Fibroblast of skin of left biceps (primary cell): ENCODE measurements at places on chromosomes 12 and 14.

- no peak for DNase-seq
These were observed 3.7 kb upstream of the ANKLE2 start for GRCh38 chr12:132765361-132765760.

DNA sequence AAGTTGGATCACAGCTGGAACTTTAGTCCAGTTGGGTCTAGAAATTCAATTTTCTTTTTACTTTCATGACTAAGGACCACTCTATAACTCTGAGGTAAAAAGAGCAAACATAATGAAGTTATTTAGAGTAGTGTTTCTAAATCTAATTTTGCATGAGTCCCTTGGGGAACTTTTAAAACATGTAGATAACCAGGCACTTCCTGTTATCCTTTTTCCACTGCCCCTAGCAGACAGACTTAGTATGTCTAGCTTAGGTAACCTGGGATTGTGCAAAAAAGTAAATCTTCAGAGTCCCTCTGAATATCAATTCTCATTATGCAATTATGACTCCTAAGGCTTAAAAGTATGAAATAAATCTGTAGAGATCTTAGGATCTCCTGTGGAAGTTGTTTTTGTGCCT lies 371.2 kb downstream of the DIO2 start:
- no peak for DNase-seq

DNA sequence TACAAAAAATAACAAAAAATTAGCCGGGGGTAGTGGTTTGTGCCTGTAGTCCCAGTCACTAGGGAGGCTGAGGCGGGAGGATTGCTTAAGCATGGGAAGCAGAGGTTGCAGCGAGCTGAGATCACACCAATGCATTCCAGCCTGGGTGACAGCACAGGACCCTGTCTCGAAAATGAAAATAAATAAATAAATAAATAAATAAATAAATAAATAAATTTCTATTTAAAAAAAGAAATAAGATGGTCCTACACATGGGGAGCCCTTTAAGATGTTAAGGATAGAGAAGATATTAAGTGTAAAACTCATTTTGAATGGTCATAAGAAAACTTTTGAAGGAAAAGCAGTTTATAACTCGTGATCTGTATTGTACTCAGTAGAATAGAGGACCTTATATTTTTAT lies 8.2 kb upstream of the MRPL42 start:
- no peak for DNase-seq

DNA sequence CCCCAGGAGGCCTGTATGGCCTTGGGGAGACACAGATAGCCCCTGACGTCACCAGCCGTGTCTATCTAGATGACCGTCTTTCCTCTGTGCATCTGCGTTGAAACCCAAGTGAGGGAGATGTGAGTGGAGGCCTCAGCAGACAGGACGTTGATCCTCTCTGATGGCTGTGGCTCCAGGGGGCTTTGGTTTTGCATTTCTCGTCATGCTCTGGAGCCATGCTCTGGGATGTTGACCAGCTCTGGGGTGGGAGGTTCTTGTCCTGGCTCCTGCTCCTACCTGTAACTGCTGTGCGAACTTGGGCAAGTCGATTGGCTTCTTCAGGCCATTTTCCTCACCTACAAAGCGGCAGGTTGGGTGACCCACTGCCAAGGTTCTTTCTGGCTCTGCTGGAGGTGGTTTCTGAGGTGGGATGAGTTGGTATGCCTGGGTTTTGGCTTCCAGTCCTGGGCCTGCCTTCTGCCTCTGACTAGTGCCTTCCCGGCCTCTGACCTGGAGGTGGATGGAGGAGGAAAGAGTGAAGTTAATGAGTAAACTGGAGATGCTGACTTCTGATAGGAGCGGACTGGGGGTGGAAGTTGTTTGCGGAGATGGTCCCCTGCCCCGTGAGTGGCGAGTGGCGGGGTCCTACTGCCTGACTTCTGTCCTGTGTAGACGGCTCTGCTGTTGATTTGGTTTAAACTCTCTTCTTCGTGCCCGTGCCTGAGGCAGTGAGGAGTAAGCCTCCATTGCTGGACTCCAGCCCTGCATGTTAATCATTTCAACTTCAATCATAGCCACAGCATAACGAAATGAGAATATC lies 8.4 kb downstream of the TSPAN9 start:
- no peak for DNase-seq

- DNase-seq = no peak
These were observed 440.9 kb downstream of the LRFN5 start for GRCh38 chr14:42047421-42048055.

DNA sequence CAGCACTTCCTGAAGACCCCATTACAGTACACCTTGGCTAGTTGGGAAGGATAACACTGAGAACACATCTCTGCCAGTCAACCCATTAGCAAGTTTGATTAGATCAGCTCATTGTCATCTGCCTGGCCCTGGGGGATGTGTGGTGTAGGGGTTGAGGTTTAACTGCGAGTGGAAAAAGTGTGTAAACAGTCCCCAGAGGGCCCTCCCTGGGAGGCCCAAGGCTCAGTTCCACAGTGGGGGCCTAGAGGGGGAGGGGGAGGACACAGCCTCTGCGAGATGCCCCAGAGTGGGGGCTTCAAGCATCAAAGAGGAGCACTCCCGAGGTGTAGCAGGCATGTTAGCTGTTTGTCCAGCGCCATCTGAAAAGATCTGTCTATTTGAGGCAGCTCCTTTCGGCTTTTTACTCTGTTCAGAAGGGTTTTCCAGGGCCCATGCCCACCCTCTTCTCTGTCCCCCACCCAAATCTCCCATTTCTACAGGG lies 344 bp downstream of the LPAR5 start:
- no peak for DNase-seq

GRCh38 chr12:122457627-122458026 lies 35.2 kb upstream of the CLIP1 start:
- no peak for DNase-seq

GRCh38 chr12:62536546-62536945 lies 69.9 kb downstream of the MON2 start:
- no peak for DNase-seq

GRCh38 chr12:57127726-57128518 lies at the start of gene LRP1:
Gene LRP1 (plus strand): TSS chr12:57128483. CDS start chr12:57128965, 482 bp downstream.
- DNase-seq = no peak

DNA sequence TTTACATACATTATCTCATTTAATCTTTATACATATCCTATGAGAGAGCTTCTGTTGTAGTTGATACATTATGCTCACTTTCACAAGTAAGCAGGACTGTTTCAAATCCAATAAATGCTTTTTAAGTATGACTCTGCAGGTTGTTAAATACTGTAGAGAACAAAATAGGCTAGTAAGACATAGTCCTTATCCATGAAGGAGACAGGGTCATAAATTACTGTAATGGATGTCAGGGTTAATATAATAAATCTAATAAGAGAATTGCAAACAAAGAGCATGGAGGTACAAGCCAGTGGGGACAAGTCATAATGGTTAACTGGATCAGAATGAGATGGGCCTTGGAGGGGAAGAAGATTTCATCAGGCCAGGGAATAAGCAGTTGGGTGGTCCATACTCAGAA lies 303.8 kb upstream of the RGS6 start:
- no peak for DNase-seq

- DNase-seq = no peak
These were observed 762.9 kb downstream of the C12orf50 start for GRCh38 chr12:87266305-87266704.

DNA sequence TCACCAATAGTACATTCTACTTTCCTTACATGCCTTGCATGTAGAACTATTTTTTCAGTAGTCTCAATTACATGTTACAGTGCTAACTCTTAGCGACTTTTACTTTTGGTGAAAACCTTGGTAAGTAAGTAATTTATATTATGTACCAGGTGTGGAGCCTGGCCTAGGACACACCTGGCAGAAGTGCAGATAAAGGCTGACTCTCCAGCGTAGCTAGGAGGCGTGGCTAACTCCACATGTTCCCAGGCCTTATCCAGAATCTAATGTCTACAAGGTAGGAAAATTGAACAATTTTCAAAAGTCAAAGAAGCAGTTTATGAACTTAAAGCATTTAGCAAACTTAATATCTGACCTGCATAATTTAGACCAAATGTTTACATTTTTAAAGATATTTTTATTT lies 157.4 kb downstream of the DHRS2 start:
- DNase-seq = no peak

GRCh38 chr12:46103559-46104383 lies 113.4 kb upstream of the SCAF11 start:
- DNase-seq = no peak

- DNase-seq = no peak
These were observed 5.8 kb upstream of the SLC48A1 start for GRCh38 chr12:47767216-47767724.

- DNase-seq = no peak
These were observed 716 bp downstream of the TMEM179 start for GRCh38 chr14:104603711-104604401.

GRCh38 chr12:2248901-2249381 lies 196.2 kb downstream of the CACNA1C start:
- DNase-seq = no peak

DNA sequence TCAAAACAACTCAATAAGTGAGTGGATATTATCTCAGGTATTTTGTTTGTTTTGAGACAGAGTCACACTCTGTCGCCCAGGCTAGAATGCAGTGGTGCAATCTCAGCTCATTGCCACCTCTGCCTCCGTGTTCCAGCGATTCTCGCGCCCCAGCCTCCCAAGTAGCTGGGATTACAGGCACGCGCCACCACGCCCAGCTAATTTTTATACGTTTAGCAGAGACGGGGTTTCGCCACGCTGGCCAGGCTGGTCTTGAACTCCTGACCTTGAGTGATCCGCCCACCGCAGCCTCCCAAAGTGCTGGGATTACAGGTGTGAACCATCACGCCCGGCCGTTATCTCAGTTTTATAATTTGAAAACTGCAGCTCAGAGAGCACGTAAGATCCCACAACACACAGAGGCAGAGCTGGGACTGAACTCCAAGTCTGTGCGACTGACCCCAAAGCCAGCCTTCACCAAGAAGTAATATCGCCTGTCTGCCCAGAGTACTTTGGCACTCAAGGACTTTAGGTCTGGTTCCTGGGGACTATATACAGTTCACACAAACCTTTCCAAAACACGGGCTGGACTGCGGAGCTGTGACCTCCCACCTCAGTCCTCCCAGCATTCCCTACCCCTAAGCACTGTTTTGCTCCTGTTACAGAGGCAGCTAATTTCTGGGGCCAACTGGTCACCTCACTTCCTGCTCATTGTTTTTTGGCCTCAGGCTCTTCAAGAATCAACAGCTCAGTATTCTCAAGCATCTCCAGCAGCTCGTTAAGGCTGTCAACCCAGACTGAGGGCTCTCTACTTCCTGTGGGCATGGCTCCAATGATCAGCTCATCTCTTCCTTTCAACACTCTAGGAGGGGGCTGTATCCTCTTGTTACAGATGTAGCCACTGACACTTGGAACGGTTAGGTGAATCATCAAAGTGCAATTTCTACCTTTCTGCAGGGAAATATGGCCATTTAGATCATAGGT lies 22.5 kb downstream of the TESC start:
- DNase-seq = no peak

GRCh38 chr14:24741871-24742270 lies 107.9 kb upstream of the GZMB start:
- peak; percentile 5 for DNase-seq

- DNase-seq = no peak
These were observed 115.7 kb downstream of the RFLNA start for GRCh38 chr12:124410354-124411175.

DNA sequence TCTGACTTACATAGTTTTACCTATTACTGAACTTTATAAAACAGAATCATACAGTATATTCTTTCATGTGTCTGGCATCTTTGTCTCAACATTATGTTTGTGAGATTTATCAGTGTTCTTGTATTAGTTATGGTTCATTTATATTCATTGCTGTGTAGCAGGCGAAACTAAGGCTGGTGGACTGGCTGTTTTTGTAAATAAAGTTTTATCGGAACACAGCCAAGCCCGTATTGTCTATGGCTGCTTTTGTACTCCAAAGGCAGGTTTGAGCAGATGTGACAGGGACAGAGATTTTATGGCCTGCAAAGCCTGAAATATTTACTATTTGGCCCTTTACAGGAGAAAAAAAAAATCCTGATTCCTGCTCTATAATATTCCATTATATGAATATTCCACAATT lies 405.8 kb upstream of the RGS6 start:
- DNase-seq = no peak

DNA sequence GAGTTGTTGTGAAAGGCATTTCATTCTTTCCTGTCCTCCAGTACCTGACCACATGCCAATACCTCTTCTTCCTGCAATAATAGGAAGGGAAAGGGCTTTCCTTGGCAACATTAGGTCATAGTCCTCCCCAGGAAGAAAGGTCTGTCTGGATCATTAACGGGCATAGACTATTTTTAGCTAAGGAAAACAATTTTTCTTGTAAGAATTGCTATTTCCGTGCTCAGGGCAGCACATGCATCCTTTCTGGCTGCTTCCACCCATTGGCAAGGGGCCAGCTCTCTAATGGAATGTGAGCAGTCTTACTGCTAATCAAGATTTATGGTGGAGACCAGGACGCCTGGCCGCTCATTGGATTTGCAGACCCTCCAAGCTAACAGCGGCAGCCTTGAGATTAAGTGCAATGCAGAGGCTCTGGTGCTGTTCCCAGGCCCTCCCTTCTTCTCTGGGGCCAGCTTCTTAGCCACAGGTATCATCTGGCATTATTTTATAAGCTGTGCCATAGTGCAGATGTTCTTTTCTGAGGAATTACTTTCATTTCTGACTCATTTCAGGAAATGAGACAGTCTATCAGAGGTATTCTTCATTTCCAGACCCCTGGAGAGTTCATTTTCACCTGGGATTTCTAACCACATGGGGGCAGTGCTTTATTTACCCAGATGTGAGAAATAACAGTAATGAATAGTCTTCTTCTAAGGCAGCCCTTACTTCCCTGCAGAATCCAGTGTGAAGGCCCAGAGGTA lies 52.9 kb downstream of the ANO6 start:
- DNase-seq = peak; percentile 79

DNA sequence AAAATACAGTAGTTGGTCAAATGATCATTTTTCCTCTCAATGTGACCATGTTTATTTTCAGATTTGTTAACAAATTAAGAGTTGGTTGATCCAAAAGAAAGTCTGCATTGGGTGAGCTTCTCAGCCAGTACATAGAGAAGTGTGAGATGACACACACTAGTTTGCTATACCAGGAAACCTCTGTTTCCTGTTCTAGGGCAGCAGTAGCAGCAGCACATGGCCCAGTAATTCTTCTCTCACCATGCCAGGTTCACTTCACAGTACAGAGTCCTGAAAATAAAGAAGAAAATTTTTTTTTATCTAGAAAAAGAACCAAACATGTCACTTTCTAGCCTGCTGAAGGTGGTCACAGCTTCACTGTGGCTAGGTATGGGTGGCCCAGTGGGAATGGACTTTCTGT lies 250.2 kb upstream of the OR4E1 start:
- DNase-seq = no peak

GRCh38 chr14:70213721-70214282 lies 25.1 kb upstream of the SLC8A3 start:
- no peak for DNase-seq
